ENCODE measurements at places on chromosomes 5 and 9.

- DNase-seq: no peak
Measured at GRCh38 chr5:173015598-173016455, 32.3 kb downstream of the ATP6V0E1 start.

DNA sequence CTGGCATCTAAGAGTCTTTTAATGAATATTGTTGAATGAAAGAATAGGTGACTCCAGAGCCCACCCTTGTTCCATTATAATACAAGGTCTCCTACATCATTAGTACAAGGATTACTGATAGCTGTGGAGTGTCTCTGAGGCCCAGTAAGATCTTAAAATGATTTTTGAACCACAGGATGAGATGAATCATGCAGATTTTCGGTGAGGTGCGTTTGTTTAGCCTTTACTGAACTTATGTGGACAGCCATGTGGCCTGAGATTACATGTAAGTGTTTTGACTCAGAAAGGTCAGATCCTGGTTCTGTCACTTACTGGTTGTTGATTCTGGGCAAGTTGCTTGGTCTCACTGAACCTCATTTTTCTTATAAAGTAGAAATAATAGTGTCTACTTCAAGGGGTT, 21.6 kb downstream of the NFX1 start:
- no peak for DNase-seq

DNA sequence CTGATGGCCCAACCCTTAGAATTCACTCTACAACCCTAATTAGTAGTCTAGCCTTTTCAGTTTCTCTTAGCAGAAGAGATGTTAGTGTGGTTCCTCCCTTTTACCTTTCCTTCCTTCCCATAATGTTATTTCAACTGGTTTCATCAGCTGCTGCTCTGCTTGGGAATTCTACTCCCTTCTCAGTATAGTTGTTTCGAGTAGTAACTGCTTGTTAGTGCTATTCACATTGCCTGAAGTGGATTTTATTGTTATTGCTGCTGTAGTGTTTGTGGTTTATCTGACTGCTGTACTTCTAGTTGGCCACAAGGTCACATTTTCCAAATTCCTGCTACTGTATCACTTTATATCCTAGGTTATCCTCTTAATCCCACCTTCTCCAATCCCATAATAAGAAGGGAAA, 29.7 kb downstream of the SMIM15 start:
- DNase-seq: no peak

GRCh38 chr9:121942313-121942712, 150.8 kb downstream of the TTLL11 start:
- no peak for DNase-seq

GRCh38 chr9:120385606-120386389, 194.2 kb downstream of the CDK5RAP2 start:
- DNase-seq: no peak

DNA sequence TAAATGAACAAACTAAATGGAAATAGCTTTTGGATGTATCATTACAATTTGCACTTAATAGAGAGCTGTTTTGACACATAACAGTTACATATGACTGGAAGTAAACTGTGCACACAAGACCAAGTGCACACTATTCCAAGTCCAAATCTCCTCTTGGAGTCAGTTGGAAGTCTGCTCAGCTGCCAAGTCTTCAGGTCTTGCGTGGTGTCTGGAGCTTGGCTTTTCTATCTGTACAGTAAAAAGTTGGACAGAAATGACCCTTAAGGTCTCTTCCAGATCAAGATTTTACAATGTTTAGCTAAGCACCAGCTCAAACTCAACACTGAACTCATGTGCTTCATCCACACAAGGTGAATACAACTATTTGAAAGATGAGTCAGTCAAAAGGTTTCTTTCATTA, 456.9 kb downstream of the RASEF start:
- no peak for DNase-seq

GRCh38 chr5:4054092-4054491, 458.5 kb downstream of the IRX1 start:
- no peak for DNase-seq

DNA sequence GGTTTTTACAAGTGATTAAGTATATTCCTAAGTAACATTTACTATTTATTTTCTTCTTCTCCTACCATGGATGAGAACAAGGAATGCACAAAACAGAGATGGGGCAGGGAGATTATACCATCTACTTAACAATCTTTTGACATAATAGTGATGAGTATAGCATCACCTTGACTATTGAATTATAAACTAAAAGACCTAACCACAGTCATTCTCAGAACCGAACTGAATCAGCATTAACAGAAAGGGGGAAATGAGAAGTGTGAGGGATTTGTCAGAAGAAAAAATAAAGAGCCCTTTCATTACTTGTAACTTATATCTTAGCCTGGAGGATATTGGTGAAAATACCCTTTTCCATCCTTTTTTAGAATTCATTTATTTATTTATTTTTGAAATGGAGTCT, 21.9 kb downstream of the OR2Y1 start:
- no peak for DNase-seq

GRCh38 chr9:6410633-6411032, 2.4 kb upstream of the UHRF2 start:
- DNase-seq: no peak

DNA sequence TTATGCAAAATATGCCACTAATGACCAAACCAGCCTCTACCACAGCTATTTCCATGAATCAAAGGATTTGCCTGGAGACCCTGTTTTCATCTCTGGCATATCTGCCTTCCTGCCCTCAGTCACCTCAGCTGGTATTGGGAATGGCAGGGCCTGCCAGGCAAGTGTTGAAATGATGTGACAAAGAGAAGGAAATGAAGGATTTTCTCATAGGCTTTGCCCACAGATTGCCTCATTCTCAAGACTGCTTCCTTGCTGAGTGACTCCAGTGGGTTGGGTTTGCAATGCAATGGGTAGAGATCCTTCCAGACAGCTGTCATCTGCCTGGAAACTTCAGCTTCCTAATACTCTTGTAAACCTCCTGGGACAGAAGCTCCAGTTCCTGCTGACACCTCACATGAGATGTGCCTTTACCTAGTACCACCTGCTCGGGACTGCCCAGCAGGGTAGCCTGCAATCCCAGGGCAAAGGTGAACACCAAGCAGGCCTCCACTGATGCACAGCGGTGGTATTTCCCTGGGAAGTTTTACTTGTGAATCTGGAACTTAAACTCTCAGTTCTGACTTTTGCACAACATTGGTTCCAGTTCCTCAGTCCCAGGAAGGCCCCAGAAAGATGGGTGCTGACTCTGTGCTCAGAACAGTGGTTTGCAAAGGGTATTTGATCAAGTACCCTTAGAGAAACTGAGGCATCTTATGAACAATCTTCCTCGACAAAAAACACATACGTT, 64.8 kb upstream of the SLC1A1 start:
- no peak for DNase-seq

DNA sequence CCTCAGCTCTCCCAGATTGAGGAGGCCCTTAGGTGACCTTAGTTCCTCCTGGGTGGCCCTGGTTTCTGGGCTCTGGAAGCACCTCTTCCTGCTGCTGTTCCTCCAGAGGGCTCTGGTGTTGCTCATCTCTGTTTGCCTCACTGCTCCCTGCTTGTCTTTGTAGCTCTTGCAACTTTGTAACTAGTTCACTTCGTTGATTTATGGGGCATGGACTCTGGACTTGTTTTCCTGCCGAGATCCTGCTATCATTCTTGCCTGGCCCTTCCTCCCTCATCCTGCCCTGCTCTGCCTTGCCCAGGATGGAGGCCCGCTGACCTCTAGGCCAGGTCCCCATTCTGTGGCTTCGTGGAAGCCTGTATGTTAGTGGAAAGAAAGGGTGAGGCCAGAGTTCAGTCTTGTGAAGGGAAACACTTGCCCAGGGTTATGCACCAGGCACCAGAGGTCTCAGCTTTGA, 169.3 kb downstream of the MACROH2A1 start:
- no peak for DNase-seq

DNA sequence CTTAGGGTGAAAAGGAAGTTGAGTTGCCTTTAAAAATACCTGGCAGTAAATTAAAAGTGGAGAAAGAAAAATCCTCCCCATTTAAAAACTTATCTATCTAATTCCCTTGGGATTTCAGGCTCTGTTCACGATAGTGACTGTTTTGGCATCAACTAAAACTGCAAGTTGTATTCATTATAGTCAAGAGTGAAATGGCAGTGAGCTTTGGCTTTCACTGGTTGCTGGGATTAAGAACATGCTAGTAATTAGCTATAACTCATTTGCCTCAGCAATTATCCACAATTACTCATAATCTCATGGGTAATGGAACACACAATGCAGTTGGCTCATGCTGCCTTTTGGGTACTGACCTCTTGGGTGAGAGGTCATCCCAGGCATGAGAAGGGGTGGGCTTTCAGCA, 250.1 kb downstream of the GAS1 start:
- no peak for DNase-seq

- no peak for DNase-seq
Measured at GRCh38 chr5:131991593-131992324, 19.7 kb downstream of the ACSL6 start.

- DNase-seq: no peak
Measured at GRCh38 chr5:89849830-89850512, 559.6 kb downstream of the CETN3 start.

- no peak for DNase-seq
Measured at GRCh38 chr5:99308131-99308530, 379.3 kb upstream of the CHD1 start.

DNA sequence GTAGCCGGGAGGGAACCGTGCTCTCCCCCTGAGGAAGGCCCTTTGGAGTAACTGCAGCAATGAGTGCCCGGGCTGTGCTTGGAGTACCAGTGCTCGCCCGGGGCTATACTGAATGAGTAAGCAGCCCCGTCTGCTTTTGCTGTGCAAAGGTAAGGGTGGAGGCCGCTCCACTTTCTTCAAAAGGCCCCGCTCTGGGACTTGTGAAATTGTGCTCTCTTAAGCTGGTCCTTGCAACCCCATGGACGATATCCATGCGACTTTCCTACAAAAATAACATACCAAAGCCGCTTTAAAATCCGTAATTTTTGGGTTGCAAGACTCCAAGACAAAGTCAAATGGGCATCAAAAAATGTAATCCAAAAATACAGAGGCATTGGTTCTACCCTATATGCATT, 578 bp upstream of the TNFAIP8 start:
- no peak for DNase-seq

GRCh38 chr5:125203912-125204311, 457.5 kb upstream of the ZNF608 start:
- DNase-seq: no peak

DNA sequence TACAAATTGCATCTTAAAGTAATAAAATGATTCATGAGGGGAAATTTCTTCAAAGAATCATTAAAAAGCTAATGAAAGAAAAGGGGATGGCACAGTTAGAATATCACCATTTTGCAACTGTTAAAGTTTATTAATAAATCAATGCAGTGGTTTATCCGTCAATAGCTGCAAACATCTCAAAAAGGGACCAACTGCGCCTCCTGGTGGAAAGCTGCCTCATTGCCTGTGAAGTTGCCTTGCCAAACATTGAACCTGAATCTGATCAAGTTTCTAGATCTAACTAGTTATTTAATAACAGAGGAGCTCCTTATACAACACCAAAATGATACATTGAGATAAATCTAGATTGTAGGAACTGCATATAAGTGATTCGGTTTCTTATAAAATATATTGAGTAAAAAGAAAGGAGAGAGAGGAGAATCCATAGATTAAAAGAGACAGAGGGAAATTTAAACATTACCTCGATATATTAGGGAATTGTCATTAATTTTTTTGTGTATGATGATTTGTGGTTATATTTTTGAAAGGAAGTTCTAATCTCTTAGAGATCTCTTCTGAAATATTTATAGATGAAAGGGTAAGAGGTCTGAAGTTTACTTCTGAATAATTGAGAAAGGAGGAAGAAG, 6.9 kb upstream of the NDUFB6 start:
- DNase-seq: no peak

GRCh38 chr5:149521739-149522685, 29.2 kb downstream of the CSNK1A1 start:
- no peak for DNase-seq

DNA sequence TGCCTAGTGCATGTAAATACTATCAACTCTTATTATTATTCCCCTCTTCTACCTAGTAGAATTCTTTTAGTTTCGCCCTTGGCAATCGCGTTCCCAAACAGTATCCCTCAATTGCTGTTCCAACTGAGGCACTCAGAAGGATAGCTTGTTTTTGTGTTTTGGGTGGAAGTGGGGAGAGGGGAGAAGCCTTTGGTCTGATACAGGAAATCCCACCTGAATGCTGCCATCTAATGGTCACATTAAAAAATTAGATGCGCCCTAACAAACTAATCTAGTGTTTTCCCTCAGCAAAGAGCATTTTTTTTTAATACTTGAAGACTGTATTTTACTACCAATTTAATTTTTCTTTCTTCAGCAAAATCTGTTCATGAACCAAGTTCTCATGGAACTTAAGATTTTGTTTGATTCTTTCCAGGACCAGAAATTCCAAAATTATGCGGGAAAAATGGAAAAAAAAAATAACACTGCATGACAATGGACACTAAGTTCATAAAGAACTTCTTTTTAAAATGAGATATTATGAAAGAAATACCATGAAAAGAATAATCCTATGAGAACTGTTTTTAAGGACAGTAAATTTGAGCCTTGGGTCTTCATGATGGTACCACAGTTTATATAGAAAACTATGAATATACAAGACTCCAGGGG, 22.2 kb upstream of the GLDC start:
- no peak for DNase-seq

DNA sequence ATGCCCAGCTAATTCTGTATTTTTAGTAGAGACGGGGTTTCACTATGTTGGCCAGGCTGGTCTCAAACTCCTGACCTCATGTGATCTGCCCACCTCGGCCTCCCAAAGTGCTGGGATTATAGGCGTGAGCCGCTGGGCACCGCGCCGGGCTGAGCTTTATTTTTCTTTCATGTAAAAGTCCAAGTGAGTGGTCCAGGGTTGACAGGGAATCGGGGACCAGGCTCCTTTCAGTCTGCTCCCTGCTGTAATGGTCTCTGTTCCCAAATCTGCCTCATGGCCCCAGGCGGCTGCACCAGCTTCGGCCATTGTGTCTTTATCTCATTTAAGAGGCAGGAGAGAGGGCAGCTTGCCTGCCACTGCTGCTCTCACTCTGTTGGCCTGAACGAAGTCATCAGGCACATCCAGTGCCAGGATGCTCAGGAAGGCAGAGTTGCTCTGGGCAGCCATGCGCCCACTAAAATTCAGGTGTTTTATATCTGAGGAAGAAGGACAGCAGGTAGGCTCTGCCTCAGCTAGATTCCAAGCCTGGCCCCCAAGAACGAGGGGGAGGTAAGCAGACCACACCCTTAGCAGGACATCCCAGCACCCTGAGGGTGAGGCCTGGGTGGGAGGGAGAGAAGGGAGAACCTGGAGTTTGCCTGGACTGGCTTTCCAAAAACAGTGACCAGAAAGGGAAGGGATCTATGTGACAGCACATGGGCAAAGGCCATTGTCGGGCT, 1.7 kb upstream of the CCDC183 start:
- no peak for DNase-seq

GRCh38 chr9:114056527-114056926, 21.6 kb downstream of the AMBP start:
- no peak for DNase-seq

GRCh38 chr9:114383521-114384231, 4.1 kb downstream of the AKNA start:
- no peak for DNase-seq

DNA sequence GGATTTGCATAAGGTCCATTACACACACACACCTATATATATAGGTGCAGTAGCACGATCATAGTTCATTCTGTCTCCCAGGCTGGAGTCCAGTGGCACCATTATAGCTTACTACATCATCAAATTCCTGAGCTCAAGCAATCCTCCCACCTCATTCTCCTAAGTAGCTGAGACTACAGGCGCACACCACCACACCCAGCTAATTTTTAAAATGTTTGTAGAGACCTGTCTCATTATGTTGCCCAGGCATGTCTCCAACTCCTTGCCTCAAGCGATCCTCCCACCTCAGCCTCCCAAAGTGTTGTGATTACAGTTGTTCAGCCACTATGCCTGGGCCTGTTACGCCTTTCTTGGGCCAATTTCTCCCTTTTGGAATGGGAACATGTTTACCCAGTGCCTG, 39.7 kb downstream of the DNAJB5 start:
- peak; percentile 22 for DNase-seq
